ENCODE measurements at places on chromosomes 6 and 20.

DNA sequence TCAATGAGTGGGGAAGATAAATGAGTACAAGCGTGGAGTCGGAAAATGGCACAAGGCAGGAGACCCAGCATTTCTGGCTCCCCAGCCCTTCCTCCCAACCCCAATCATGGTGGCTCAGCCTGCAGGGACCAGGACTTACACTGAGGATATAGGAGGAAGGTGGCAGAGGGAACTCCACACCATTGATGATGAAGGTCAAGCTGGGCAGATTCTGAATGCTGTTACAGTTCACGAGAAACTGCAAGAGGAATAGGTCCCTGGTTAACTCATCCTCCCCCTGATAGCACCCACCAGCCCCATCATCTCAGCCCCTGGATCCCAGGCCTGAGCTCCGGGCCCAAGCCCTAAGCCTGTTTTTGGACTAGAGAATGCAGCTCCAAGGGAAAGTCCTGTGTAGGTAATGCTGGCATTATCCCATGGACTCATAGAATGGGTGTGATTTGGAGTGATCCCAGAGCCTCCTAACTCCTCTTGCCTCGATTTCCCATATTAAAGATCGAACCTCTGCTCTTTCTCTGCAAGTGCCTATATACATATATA is 2.3 kb upstream of the TFEB start:
- no peak for DNase-seq

DNA sequence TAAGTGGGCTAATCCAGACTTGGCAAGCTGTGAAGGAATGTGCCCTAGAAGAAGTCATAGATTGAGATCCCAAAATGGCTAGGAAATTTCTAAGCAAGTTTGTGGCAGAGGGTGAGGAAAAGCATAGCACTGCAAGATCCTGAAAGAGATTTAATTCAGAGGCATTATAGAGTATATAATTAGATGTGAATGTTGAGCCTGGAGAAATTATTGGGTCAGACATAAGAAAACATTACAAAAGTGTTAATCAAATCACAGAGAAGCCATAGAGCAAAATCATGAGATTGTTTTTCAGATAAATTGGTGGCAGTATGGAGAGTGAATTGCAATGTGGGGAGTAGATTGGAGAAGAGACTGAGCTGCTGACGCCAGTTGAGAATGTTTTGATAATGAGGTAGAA is 90.0 kb downstream of the CD2AP start:
- no peak for DNase-seq

GRCh38 chr6:27414300-27414699 is 25.7 kb downstream of the ZNF391 start:
- DNase-seq = no peak

GRCh38 chr6:154169193-154169847 is 130.3 kb downstream of the OPRM1 start:
- DNase-seq = no peak

DNA sequence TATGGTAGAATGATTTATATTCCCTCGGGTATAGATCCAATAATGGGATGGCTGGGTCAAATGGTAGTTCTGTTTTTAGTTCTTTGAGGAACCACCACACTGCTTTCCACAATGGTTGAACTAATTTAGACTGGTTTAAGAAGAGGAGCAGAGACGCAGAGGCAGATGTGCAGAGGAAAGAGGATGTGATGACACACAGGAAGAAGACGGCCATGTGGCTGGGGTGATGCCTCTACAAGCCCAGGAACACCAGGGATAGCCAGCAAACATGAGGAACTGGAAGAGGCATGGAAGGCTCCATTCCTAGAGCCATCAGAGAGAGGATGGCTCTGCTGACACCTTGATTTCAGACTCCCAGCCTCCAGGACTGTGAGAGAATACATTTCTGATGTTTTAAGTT is 218.3 kb upstream of the DTNBP1 start:
- no peak for DNase-seq

DNA sequence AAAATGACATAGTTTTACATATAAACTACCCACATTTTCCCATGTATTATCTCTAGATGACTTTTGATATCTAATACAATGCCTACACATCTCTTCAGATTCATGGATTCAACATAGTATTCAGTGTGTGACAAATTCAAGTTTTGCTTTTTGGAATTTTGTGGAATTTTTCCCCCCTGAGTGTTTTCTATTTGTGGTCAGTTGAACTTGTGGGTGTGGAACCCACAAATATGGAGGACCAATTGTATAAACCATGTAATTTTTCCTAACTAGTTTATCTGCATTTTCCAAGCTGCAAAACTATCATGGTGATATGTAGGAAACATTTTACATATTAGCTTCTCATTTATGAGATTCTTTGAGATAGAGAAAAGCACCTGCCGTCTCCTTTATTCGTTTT is 374.3 kb upstream of the SOX4 start:
- DNase-seq = no peak

Measured in stimulated activated CD4-positive, alpha-beta T cell treated with anti-CD3 and anti-CD28 coated beads, Interleukin-1b, Interleukin-23, amount 100 ng/mL, for 24 hours (primary cell).